Sciatic nerve (tissue), 2 donors: ENCODE measurements at places on chromosomes 3 and 15. TPM values are rescaled to one million over a fixed set of nuclear protein-coding genes. Genes with fewer than 3 reads are reported as not detected.

DNA sequence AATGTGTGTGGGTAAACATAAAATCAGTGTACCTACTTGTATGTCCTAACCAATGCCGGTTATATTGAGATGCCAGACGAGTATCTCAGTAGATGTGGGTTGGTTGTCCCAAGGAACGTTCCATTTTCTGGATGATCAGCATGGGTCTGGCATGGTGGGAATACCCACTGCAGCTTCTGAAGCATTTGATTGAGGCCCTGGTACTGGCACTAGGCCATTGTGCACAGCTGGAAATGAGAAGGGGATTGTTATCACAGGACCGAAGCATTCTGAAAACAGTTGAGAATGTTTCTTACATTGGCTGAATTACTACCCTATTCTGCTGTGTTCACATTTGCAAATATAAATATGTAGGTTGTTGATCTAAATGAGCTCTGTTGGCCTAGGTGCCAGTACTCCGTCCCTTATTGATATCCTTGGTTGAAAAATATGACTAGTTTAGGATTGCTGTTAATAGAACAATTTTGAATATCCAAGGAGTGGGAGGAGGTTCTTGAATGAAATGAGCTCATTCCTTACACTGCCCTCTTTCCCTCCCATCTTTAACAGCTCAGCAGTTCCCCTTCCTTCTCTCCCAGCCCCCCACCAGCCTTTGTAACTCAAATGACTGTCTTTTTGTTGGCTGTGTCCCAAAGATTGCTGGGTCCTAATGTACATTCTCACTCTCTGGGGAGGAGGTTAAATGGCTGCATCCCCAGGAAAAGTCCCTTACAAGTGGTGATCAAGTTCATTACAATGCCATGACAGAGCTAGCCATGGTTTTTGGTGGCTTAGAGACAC is 293.3 kb upstream of the TPM1 start:
- no peak for DNase-seq

DNA sequence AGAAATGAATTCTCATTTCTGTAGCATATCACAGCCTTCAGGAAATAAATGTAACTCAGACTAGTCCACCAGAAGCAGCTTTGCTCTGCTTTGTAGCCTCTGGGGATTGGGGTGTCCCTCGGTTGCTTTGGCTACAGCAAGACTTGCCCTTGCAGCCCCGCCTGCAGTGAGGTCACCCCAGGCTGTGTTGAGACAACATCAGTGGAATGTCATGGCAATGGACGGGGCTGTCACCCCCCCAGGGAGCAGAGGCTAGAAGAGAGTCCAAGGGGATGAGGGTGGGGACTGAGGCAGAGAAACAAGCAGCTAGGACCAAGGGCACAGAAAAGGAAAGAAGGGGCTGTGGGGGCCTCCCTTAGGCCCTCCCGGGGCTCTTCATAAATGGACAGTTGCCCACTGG is 854 bp downstream of the CLEC3B start:
- DNase-seq = peak; percentile 69

DNA sequence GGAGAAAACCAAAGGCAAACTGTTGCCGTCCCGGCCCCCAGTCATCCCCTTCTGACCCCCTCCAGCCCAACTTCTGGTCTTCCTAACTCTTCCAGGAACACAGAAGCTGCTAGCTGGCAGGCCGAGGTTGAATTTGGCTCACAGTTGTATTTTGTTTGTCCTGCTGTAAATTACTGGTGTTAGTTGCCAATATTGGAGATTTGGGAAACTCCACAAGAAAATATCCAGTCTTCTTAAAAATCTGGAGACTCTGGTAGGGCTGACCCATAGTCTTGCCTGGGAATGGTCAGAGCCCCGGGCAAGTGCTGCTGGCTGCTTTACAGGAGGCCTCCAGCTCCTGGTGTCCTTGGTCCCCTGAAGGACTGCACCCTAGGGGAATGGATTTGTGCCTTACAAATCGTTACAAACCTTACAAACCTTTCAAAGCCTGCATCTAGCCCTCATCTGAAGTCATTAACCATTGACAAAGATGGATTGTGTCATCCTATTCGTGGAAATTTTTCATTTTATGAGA is 112.0 kb upstream of the MCTP2 start:
- peak; percentile 69 for DNase-seq

DNA sequence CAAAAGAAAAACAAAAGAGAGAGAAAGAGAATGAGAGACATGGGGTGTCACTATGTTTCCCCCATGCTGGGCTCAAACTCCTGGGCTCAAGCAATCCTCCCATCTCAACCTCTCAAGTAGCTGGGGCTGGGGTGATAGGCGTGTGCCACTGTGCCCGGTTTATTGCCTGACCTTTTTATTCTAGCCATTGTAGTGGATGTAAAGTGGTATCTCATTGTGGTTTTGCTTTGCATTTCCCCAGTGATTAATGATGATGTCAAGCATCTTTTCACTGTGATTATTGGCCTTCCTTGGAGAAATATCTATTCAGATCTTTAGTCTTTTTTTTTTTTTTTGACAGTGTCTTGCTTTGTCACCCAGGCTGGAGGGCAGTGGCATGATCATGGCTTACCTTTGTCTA is 37.7 kb upstream of the GK5 start:
- DNase-seq = no peak

GRCh38 chr3:75224412-75224811 is 439.7 kb upstream of the FRG2C start:
- no peak for DNase-seq

- DNase-seq = no peak
Observed at GRCh38 chr15:88906551-88906950, 6.6 kb downstream of the MFGE8 start.

GAP43 gene
- 6.0 TPM for total RNA-seq

CACNA2D2 gene
- total RNA-seq = 1.8 TPM

ALPK3 gene
- total RNA-seq = 7.2 TPM

RASGRP1 gene
- total RNA-seq = 1.2 TPM

GUCA1C gene
- not detected for total RNA-seq

DUOX1 gene
- total RNA-seq = 5.9 TPM

ASB14 gene
- not detected for total RNA-seq

RGMA gene
- 47.1 TPM for total RNA-seq
